ENCODE measurements at places on chromosomes 5 and 9.

GRCh38 chr9:87336914-87337333 is 160.7 kb upstream of the DAPK1 start:
- DNase-seq: peak; percentile 6

DNA sequence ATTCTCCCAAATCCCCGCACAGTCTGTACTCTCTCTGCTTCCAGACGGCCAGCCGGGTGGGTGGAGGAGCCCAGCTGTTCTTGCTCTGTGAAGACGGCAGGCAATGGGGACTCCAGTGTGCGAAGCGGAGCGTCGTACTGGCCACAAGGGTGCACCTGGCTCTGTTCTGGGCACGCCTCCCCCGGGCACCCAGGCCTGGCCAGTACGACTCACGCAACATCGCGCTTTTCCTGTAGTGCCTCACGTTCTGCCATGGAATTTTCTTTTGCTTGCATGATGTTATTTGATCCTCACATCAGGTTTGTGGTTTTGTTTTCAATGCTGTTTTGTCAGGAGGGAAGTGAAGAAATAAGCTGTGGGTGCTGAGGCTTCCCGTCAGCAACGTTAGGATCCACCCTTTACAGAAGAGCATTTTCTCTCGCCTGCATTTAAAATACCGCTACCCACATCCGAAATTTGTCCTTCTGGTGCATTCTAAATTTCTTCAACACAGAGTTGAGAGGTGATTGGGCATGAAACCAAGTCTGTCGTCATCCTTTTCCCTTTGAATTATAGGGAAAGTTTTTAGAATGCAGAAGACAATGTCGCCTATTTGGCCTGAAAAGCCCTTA is 311.7 kb downstream of the TRIM36 start:
- no peak for DNase-seq

DNA sequence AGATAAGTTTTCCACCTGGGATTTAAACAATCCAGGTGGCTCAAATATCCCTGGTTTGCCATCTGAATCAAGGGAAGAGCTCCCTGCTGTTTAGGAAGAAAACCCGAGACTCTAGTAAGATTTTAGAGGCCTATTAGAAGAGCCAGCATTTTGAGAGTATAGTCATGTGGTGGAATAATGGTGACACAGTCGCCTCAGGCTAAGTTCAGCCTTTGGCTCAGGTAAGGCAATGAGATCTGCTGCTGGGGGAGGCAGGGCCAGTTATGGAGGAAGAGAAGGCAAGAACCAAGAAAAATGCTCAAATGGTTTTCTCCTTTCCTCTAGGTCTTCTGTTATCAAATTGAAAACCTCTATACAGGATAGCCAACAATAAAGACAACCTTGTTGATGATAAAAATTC is 16.2 kb downstream of the RAD1 start:
- no peak for DNase-seq

GRCh38 chr9:76412638-76413037 is 18.4 kb upstream of the RFK start:
- no peak for DNase-seq

DNA sequence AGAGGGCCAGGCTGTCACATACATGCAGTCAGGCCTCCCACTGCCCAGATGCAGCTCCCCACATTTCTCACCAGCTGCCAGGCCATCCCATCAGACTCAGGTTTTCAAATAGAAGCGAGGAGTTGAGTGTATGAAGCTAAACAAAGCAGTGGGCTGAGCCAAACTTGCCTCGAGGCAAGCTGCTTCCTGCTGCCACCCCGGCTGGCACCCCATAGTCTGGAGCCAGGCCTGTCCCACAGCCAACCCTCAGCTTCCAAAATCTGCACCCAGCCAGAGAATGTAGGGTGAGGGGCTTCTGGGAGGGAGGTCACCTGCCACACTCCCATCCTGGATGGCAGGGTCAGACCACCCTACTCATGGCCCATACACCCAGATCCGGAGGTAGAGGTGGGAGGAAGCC is 22.3 kb upstream of the ALDH1B1 start:
- no peak for DNase-seq

DNA sequence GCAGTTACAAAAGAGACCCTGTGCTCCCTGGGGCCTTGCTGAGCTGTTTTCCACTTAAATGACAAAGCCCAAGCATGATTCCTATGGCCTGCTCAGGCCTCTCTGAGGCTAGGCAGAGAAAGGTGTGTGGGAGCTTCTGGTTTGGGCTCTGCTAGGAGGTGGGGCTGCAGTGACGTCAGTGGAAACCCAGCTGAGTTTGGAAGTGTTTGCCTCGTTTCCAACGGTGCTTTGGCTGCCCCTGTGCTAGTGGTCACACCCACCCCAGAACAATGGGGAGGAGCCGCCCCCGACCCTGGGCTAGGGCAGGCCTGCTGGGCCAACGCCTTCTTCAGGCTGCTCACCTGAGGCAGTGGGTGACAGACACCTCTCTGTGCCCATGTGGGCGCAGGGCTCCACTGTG is 10.4 kb downstream of the ANGPTL2 start:
- DNase-seq: no peak

DNA sequence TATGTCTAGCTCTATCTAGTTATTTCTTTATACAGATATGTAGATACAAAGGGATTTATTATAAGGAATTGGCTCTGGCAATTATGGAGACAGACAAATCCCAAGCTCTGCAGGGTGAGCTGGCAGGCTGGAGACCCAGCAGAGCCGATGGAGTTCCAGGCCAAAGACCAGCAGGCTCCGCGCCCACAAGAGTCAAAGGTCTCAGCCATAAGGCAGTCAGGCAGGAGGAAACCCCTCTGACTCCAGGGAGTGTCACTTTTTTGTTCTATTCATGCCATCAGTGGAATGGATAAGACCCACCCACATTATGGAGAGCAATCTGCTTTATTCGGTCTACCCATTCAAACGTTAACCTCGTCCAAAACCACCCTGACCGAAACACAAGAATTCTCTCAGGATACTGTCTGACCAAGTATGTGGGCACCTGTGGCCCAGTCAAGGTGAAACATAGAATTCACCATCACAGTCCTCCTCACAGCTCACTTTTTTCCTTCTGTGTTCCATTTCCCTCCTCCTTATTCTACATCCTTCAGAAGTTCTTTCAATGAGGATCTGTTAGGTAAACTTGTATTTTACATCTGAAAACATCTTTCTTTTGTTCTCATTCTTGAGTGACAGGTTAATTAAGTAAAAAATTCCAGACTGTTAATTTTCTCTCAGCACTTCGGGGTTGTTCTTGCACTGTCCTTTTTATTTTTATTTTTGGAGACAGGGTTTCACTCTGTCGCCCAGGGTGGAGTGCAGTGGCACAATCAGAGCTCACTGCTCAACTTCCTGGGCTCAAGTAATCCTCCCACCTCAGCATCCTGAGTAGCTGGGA is 21.2 kb downstream of the RNF130 start:
- DNase-seq: no peak

GRCh38 chr5:37886242-37886905 is 46.5 kb upstream of the GDNF start:
- DNase-seq: no peak

DNA sequence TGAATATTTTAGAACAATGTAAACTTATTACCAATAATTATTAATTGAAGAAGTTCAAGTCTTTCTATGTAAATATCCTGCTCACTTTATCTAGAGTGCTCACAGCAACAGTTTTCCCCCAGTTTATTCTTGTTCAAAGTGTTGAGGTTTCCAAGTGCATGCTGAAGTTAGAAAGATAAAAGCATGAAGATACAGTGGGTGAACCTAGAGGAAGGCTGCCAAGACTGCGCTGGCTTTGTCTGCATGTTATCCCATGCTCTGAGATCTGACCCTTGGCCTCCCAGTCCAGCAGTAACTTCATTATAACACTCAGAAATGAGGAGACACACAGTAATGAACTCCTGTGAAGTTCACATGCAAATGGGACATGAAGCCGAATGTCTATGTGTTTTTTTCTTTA is 76.0 kb upstream of the PIP5K1B start:
- no peak for DNase-seq

DNA sequence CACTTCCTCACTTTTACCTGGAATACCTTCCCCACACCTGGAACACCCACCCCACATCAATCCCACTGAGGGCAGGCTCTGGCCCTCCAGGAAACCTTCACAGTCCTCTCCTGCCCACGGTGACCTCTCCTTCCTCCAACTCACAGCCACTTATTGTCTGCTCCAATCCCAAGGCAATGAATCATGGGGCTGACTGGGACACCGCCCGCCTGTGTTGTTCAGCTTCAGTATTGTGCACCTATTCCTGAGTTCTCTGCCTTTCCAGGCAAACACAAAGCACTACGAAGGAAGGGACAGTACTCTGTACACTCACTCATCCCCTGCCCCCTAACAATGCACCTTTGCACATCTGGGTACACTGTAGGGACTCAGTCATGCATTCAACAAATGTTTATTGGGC is 7.3 kb downstream of the PCDH1 start:
- DNase-seq: no peak

DNA sequence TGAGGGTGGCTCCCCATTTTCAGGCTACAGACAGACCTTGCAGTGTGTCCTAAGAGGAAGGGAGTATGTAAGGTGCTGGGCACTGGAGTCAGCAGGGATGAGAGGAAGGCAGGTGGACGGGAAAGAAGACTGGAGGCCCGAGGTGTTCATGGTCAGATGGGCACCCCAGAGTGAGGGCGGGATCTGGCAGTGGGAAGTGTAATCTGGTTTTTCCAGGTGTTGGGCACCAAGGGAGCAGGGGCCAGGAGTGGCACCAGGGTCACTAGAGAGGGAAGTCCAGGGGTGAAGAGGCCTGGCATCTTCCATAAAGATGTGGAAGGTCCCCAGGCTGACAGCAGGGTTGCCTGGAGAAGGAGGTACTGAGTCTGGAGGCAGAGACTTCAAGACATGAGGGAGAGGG is 29.7 kb downstream of the PITX1 start:
- no peak for DNase-seq

DNA sequence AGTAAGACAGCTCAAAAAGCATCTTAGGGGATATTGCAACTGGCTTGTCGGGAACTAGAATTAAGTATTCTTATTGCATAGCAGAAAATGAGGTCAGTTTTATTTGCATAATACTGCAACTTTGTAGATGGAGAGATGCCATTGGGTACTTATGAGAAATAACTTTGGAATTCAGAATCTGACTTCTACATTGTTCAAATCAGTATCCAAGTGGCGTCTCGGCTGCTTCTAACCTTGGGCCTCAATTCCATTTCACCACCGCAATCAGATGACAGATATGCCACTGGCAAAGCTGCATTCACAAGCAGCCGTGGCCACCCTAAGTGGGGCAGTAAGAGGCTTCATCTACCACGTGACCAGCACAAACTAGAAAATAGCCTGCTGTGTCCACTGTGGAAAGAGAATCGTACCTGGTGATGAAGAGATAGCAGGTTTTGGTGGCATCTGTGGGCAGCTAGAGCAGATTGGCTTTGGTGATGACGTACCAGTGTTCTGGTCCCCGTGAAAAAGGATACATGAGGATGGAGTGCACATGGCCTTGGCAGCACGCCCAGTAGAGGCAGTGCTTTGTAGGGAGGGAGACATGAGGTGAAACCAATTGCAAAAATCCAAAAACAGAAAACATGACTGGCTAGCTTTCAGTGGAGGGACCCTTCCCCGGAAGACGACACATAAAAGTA is 116.6 kb downstream of the KLHL3 start:
- no peak for DNase-seq
